ENCODE measurements at places on chromosomes 1 and 21.
A peak's percentile ranks its signal among the peaks of the same experiment; 100 is the strongest.

DNA sequence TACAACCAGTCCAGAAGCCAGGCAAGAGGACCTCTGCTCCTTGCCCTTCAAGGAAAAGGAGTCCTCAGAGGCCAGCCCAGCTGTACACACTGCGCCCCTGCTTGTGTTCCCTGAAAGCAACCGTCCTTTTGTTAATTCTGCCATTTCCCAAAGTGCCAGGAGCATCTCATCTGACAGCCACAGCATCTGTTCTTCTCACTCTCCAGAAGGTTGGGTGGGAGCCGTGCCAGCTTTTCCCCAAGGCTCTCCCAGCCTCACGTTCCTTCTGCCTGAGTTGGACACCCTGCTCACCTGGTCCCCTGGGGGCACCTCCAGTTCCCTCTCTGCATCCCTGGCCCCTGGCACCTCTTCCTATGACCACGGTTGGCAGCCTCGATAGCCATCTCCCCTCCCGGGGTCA is 10.5 kb upstream of the CNTN2 start:
- no peak for DNase-seq

GRCh38 chr1:220124542-220124941 is 30.6 kb downstream of the IARS2 start:
- DNase-seq, result no peak

DNA sequence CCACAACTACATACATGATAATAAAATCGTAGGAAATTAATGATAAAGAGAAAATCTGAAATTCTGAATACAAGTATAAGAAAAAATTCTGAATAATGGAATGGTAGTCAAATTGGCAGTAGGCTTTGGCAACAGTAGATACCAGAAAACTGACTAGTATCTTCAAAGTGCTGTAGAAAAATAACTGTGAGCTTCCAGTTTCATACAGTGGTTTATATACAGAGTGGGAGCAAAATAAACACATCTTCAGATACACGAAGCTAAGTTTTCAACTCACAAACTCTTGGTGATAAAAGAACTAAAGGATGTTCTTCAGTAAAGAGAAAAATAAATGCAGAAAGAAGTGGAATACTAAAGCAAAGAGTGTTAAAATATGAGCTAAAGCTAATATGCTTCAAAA is 173.4 kb downstream of the PPP1R12B start:
- no peak for DNase-seq

- DNase-seq, result no peak
Observed at GRCh38 chr1:62726011-62726442, 37.8 kb upstream of the DOCK7 start.

GRCh38 chr1:2425892-2426291 is 13.5 kb upstream of the PEX10 start:
- DNase-seq, result no peak

GRCh38 chr21:44681152-44681551 is 811 bp downstream of the KRTAP12-1 start:
- no peak for DNase-seq

DNA sequence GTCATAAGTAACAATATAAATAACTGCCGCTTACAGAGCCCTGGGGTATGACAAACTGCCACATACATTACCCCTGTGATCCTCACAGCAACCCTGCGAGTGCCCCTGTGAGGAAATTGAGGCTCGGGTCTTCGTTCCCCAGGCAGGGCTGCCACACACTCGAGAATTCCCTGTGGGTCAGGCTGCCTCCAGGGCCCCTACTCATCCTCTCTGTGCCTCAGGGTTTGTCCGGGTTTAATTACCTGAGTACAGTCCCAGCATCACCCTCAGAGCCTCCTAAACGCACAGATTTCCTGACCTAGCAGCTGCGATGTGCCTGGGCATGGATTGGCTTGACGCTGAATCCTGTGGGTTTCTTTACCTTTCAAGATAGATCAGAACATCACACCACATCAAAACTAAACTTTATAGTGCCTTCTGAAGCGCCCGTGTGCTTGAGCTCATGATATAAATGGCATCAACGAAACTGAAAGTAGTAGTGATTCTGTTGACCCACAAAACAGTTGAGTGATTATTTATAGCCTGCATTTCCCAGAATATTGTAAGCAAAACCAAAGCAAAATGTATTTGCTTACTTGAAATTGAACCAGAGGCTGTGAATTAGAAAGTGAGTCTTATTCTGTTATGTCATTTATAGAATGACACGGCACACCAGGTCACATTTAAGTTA is 14.0 kb downstream of the SLC37A1 start:
- peak; percentile 17 for DNase-seq

GRCh38 chr1:99950486-99950885 is 19.3 kb upstream of the SLC35A3 start:
- DNase-seq, result no peak

DNA sequence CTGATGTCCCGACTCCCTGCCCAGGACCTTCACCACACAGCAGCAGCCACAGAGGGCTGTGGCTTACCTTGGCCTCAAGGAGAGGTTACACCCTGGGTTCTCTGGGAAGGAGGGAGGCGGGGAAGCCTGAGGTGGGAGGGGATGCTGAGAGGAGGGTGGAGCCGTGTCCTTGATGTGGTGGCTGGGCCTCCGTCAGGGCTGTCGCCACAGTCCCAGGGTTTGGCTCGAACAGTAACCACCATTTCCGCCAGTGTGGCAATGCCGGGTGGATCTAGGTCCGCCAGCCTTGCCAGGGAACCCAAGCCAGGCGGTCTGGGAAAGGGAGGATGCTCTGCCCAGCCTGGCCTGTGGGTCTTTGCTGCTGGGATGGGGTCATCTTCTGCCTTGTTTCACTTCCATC is 18.4 kb upstream of the CDCA8 start:
- DNase-seq, result no peak
